Motor neuron (in vitro differentiated cells): ENCODE measurements at places on chromosomes 5 and 9. TPM values are rescaled to one million over a fixed set of nuclear protein-coding genes. Genes with fewer than 3 reads are reported as not detected.
A peak's percentile ranks its signal among the peaks of the same experiment; 100 is the strongest.

GRCh38 chr5:668283-668995, 24.7 kb downstream of the TPPP start:
- no peak for ATAC-seq

GRCh38 chr5:175501759-175502158, 23.4 kb downstream of the SFXN1 start:
- ATAC-seq = no peak

DNA sequence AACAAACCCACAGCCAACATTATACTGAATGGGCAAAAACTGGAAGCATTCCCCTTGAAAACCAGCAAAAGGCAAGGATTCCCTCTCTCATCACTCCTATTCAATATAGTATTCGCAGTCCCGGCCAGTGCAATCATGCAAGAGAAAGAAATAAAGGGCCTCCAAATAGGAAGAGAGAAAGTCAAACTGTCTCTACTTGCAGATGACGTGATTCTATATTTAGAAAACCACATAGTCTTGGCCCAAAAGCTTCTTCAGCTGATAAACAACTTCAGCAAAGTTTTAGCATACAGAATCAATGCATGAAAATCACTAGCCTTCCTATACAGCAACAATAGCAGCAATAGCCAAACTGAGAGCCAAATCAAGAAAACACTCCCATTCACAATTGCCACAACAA, 333.7 kb upstream of the EDIL3 start:
- ATAC-seq = no peak

DNA sequence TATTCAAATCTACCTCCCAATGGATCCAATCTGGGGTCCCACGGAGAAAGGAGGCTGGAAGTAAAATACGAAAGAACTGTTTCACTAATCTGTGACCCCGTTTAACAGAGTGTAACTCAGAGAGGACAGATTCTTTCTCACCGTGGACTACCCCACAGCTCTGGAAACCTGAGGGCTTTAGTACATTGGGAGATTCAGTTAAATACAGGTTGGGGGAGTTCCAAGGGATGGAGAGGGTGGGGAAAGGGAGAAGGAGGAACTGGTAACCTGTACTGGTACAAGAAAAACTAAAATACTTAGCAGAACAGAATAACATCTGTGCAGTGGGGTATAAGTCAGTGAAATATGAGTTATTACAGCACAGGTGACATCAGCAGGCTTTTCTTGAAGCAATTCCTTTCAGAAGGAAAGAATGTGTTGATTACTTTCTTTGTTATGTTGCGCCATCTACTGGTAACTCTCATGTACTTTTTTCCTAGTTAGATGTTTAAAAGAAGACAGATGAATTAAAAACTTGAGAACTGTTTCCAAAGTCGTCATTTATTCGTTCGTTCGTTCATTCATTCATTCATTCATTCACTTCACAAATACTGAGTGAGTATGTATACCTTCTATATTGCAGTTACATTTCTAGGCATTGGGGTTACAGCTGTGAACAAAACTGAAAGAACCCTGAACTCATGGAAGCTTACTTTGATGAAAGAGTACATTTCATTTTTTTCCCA, 30.0 kb upstream of the STOM start:
- ATAC-seq = peak; percentile 74

DNA sequence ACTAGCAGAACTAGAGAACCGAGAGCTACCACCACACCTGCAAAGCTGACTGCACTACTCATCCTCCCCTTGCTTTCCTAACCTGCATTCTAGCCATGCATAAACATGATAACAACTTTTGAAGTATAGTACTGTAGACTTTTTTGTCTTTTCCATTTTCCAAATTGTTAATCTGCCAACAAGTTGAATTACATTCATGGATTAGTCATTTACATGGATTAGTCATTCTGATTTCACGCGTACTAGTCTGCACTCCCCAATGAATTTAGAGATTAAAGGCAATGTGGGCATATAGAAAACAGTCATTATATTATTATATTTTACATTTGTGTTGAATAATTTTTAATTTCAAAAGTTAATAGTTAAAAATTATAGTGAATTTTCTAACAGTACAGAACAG, 81.4 kb downstream of the EDIL3 start:
- no peak for ATAC-seq

DNA sequence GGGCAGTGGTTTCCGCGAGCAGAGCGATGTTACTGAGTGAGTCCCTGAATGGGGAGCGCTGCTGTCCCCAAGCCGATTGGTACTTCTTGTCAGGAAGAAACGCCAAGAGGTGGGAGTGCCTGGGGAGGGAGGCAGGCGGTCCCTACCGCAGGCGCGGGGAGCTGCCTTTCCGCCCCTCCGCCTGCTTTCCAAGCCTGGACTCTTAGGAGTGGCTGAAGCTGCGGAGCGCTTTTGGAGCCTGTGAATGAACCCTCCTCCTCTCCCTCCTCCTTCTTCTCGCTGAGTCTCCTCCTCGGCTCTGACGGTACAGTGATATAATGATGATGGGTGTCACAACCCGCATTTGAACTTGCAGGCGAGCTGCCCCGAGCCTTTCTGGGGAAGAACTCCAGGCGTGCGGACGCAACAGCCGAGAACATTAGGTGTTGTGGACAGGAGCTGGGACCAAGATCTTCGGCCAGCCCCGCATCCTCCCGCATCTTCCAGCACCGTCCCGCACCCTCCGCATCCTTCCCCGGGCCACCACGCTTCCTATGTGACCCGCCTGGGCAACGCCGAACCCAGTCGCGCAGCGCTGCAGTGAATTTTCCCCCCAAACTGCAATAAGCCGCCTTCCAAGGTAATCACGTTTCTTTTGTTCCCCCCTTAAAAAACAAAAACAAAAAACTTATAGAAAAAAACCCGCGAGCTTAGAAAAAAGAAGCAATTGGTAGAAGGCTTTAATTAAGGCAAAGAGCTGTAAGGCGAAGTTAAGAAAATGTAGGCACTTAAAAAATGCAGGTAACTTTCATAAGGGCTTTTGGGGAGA, at the start of gene VCAN:
TSS of gene VCAN (plus strand) at position 340 of the 808 bp plus-strand sequence. CDS start 11,775 bp downstream, outside the sequence.
- ATAC-seq = peak; percentile 9

DNA sequence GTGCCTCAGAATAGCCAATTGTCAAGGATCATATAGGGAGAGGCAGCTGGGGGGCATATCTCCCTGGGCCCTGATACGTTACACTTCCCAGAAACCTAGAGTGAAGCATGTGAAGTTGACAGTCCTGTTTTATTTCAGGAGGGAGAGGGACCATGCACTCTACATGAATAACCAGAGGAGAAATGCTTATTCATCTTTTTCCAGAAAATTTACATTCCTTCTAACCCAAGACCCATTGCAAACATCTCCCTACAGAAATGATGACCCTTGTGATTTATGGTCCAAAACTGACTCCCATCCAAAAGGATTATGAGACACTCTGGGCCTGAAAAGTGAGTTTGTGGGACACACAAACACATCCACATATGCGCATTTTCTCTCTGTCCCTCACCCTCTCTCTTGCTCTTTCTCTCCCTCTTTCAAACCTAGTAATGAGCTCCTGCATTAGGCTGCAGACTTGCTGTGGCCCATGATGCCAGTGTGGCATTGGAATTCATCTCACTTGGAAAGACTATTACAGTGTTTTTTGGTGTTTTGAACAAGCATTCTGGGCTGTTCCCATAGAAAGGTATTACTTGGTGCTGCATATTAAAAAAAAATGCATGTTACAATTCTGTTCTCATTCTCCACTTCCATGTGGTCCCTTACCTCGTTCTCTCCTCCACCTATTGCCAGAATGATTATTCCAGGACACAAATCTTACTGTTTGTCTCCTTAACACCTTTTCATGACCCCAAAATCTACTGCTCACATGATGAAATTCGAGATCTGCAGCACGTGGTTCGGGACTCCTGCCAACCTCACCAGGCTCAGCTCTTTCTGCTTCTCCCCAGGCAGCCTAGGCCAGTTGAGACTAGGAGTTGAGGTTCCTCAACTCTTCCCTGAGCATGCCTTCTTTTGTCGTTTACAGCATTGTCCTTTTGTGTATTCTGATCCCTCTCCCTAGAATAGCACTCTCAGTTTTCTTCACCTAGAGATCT, 451.3 kb upstream of the KLF4 start:
- peak; percentile 91 for ATAC-seq

GRCh38 chr9:122379340-122379739, 8.5 kb downstream of the PTGS1 start:
- no peak for ATAC-seq

DNA sequence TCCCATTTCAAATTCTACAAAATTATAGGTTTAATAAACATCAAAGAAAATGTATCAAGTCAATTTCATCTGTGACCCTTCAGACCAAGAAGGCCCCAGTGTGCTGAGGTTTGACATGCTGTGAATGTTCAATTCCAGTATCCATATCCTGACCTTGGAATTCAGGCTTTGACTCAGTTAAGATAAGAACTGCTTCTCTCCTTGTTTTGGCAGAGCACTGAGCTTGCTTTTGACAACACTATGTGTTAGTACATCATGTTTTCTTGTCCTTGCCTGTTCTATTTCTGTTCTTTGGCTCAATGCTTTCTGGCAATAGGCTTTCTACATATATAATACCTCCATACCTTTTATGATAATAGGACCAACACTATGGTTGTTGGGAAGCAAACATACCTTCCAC, 105.6 kb downstream of the PLCXD3 start:
- no peak for ATAC-seq

GRCh38 chr9:107368696-107369095, 85.6 kb downstream of the RAD23B start:
- no peak for ATAC-seq

GRCh38 chr5:27705661-27706060, 667.3 kb upstream of the CDH9 start:
- ATAC-seq = no peak

ZNF354C gene
- 11.4 and 12.0 TPM in 2 replicates for total RNA-seq

CDO1 gene
- total RNA-seq = 0.73 TPM in 1 of 2 replicates, not detected in the other

CCDC192 gene
- total RNA-seq = 1.7 and 1.9 TPM in 2 replicates

SOHLH1 gene
- 0.16 TPM in 1 of 2 replicates, not detected in the other for total RNA-seq

PKN3 gene
- 5.1 and 6.3 TPM in 2 replicates for total RNA-seq

GRCh38 chr5:170542691-170543293, 39.0 kb downstream of the KCNIP1 start:
- no peak for ATAC-seq

DNA sequence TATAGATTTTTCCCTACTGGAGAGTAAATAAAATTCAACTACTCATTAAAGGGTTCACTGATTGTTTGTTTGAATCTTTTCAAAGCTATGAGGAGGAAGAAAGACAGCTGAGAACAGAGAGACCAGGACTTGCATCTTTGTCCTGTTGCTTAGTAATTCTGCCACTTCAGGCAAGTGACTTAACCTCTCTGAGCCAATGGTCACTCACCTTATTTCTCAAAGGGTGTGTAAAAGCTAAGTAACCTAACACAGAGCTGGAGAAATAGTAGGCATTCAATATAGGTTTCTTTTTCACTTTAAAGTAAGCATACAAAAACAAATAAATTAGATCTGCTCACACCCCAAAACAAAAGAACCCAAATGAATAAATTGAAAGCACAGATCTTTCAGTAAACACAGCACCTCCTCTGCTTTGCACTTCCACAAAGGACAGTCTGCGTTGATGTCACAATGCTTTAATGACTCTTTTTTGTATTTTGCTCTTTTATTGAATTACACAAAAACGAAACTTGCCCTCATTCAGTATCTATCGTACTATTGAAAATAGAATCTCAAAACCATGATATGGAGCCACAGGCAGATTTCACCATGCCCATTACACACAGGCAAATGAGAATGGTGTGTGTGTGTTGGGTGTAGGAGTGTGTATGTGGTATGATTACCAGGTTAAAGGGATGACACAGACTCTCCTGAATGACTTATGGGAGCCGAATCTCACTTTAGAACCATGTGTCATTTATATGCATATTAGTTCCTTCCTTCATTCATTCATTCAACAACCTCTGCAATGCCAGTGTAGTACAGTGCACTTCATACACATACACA, 166.0 kb downstream of the EBF1 start:
- ATAC-seq = no peak

LCNL1 gene
- 0.65 and 0.97 TPM in 2 replicates for total RNA-seq

DNA sequence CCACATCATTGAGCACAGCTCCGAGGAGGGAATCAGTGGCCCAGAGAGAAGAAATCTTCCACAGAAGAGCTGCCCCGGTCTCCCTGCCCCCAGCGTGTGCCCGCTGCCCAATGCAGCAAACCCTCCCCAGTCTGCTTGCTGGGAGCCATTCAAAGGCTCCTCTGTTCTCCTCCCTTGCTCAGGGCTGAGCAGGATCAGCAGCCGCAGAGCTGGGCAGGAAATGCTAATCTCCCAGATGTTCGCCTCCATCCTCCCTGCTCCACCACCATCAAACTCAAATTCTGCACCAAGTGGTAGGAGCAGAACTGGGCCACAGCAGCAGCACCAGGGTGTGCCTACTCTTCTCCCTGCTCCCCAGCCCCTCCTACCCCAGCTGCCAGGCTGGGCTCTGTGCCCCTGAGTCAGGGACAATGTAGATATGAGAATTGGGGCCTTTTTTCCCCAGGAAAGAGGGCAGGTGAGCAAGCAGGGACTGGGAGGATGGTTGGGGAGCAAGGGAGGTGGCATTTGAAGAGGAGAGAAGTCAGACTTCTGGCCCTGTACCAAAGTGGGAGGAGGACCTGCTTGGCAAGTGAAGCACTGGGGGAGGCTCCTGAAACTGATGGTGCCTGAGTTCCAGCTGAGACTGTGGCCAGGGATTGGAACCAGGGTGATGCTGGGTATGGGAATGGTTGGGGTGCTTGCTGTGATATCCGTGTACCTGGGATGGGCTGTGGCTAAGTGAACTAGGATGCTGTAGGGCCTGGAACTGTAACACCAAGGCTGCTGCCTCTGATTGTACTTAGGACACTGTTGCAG, 1.9 kb upstream of the PCDH1 start:
- no peak for ATAC-seq

- peak; percentile 37 for ATAC-seq
These were observed 1.9 kb downstream of the CDH18 start for GRCh38 chr5:19986031-19986619.

DNA sequence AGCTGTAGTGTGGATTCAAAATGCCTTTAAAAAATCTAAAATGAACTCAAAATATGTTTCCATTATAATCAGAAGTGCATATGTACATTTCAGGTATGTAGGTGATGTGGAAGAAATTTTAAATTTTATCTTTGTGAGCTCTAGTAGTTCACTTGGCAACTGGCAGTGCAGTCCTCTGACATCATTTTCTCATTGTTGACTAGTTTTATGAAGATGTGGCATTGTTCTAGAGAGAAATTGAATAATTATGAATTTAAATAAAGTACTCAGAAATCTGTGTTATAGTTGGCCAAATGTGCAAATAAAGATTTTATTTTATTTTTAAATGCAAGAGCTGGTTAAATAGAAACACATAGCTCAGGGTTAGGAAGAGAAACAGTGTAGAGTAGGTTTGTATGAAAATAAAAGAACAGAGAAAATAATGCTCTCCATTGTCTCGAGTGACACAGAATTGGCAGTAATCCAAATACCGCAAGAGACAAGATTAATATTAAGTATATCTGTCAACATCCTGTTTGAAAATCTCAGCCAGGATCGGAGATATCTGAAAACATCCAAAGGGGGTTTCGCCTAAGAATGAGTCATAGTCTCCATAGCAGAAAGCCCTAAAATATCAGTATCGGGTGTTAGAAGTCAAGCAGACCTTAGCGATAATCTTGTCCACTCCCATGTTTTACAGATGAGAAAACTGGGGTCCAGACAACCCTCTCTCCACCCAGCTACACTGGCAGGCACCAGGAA, 189.4 kb downstream of the CCDC192 start:
- no peak for ATAC-seq

SPATA31C1 gene
- total RNA-seq = not detected in 2 replicates

- no peak for ATAC-seq
These were observed 75.6 kb upstream of the SH3PXD2B start for GRCh38 chr5:172529896-172530295.

GRCh38 chr5:154470137-154470536, 7.9 kb downstream of the HAND1 start:
- ATAC-seq = no peak

- ATAC-seq = no peak
These were observed 189.9 kb upstream of the SMC2 start for GRCh38 chr9:103904242-103904641.
